ENCODE measurements at places on chromosomes 1 and 21.
A peak's percentile ranks its signal among the peaks of the same experiment; 100 is the strongest.

- DNase-seq, result no peak
Observed at GRCh38 chr1:233883671-233884070, 20.8 kb upstream of the SLC35F3 start.

DNA sequence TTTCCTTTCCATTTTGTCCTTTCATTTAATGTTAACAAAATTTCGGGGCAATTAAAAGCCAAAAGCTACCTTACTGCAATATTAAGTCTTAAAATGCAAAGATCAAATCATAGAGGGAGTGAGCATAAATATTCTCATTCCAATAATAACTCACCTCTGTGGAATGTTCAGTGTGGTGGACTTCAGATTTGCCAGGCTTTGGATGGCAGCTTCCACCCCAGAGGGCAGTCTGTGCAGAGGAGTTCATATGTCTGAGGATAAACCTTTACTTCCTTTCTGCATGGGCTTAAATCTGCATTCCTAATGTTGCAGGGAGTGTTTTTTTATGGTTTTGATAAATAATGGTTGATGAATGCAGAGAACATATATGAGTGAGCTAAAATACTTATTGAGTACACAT lies 16.3 kb downstream of the KIAA0040 start:
- no peak for DNase-seq

GRCh38 chr1:167738158-167738557 lies 16.4 kb downstream of the MPZL1 start:
- DNase-seq, result no peak

DNA sequence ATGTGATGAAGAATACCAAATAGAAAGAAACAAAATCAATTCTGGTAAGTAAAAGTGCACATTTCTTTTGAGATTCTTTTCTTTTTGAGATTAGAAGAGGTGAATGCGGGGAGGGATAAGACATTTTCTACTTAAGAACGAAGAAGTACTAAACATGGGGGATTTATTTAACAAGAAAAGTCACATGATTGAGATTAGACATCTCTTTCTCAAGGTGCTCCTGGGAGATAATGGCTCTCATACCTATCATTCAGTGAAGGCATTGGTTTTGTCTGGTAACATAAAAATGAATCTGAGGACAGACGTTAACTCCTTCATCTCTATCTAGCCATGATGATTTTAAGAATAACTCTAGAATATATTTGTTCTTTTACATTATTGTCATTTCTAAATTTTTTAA lies 147.9 kb upstream of the SAMSN1 start:
- no peak for DNase-seq

DNA sequence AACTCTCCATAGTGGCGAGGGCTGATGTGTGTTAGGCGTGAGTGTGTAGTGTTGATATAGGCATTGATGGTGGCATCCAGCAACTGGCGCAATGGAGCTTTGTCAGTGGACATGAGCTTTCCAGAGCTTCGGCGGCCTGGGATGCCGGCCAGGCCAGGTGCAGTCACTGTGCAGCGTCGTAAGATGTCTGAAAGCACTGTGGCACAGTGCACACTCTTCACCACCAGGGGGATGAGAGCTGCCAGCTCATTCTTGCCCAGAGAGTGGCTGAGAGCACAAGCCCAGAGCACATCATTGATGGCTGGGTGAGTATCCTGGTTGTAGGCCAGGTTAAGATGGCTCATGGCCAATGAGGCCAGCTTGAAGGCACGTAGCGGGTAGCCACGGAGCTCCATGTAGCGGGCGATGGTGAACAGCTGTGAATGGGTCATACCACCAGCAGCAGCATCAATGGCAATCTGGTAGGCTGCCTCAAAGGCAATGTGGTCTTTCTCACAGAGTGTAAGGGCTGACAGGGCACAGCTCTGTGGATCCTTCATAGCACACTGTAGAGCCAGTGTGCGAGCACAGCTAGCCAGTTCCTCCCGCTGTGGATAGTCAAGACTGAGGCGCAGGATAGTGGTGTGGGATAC lies 6.7 kb downstream of the UROD start:
- DNase-seq, result peak; percentile 84

DNA sequence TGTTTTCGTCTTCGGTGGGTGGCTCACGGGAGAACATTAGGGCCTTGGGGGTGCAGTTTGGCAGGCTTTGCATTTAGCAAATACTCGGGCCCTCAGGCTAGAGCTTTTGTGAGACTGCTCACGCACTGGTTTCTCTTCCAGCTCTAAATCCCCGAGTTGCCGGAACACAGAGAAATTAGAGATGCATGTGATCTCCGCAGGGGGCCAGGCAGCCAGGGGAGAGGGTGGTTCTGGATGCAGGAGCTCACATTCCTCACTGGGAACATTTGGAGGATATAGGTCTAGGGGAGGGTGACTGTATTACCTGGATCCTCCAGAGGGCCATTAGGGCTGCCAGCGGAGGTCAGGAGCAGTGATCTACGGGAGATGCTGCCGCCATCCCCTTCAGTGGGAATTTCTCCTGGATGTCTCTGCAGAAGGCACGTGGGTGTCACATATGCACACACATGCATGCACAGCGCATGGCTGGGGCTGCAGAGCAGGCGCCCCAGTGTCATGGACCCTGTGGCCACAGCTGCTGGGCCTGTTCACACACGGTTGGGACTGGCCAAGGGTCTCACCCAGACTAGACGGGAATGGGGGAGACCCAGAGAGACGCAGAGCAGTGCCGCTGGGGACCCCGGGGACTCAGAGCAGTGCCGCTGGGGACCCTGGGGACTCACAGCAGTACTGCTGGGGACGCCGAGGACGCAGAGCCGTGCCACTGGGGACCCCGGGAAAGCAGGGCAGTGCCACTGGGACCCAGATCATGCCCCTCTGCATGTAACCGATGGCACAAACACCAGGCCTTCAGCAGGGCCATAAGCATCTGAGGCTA lies 258.7 kb downstream of the CAMTA1 start:
- no peak for DNase-seq

All from pancreas (tissue), 10 donors.